ENCODE measurements at places on chromosomes 2 and 18.

DNA sequence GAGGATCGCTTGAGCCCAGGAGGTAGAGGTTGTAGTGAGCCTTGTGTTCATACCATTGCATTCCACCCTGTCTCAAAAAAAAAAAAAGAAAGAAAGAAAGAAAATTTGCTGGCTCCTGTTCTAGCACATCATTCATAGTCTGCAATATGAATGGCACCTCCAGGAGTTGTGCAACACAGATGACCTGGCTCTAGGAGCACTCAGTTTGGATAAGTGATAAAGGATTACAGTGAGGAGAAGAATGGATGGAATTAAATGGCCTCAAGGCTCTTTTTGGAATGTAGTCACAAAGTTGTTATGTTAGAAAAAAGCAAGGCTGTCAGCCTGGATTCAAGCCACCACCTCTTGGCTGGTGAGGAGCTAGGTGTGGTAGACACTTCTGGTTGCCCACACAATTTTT, 21.5 kb upstream of the SPRED2 start:
- DNase-seq: no peak

- no peak for DNase-seq
Measured at GRCh38 chr2:46845542-46846486, 69.8 kb downstream of the MCFD2 start.

- no peak for DNase-seq
Measured at GRCh38 chr2:101971836-101972235, 19.9 kb upstream of the IL1R2 start.

- no peak for DNase-seq
Measured at GRCh38 chr2:226031647-226032501, 632.4 kb downstream of the NYAP2 start.

GRCh38 chr2:47209622-47210021, 54.5 kb upstream of the STPG4 start:
- no peak for DNase-seq

DNA sequence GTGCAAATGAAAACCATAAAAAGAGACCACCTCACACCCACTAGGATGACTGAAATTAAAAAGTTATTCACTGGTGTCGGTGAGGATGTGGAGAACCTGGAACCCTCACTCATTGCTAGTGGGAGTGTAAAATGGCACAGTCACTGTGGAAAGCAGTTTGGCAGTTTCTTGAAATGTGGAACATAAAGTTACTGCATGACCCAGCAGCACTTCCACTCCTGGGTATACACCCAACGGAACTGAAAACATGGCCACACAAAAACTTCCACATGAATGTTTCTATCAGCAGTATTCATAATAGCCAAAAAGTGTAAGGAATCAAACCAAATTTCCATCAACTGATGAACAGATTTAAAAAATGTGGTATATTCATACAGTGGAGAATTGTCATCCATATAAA, 65.1 kb upstream of the SLC66A3 start:
- DNase-seq: no peak

DNA sequence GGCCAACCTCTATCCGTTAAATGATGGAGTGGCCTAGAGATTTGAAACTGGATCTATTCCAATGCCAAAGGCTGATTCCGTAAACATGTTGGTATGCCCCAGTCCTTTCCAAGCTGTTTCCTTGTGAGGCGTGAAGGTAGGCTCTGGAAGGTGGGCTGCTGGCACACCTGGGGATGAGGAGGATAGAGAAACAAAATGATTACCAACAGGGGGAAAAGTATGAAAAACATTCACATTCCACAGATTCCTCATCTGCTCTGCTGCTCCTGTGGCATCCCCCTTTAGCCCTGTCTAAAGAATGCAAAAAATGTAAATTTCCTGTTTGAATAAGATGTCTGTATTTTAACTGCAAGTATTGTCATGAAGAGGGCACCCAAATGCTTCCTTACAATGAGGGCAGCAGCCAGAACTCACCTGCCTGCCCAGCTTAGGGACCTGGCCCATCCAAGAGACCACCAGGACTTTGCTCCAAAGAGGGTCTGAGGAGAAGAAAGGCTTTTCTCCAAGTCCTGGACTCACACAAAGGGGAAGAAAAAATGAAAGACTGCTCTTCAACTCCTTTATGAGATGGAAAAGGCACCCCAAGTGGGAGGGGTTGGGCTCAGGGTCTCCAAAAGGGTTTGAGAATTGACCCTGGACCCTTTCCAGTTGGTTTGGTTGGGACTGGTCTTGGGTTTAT, 132.3 kb upstream of the PELI1 start:
- DNase-seq: no peak

DNA sequence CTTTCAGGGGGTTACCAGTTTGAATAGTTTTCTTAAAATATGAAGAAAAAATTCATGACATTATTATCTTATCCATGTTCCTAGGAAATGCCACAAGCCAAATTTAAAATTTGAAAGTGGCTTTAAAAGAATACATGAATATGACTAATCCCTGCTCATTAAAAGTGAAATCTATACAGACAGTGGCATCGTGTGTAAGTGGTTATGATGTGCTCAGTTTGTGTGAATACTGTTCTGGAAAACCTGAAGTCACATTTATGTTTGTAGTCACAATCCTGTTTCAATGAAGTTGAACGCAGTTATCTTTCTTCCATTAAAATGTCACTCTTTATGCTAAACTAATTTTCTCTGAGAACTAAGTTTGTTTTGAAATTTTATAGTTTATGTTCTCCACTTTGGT, 75.8 kb downstream of the GORASP2 start:
- no peak for DNase-seq

DNA sequence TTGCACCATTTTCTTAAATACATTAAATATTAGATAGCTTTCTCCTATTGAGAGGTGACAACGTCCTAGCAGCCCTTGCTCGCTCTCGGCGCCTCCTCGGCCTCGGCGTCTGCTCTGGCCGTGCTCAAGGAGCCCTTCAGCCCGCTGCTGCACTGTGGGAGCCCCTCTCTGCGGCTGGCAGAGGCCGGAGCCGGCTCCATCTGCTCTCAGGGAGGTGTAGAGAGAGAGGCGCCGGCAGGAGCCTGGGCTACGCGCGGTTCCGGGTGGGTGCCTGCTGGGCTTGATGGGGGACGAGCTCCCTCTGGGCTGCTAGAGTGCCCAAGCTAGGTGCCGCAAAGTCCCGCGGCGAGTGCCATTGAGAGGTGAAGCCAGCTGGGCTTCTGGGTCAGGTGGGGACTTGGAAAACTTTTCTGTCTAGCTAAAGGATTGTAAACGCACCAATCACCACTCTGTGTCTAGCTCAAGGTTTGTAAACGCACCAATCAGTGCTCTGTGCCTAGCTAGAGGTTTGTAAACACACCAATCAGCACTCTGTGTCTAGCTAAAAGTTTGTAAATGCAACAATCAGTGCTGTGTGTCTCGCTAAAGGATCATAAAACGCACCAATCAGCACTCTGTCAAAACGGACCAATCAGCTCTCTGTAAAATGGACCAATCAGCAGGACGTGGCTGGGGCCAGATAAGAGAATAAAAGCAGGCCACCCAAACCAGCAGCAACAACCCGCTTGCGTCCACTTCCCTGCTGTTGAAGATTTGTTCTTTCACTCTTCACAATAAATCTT, 3.1 kb downstream of the RPRD1A start:
- DNase-seq: no peak

DNA sequence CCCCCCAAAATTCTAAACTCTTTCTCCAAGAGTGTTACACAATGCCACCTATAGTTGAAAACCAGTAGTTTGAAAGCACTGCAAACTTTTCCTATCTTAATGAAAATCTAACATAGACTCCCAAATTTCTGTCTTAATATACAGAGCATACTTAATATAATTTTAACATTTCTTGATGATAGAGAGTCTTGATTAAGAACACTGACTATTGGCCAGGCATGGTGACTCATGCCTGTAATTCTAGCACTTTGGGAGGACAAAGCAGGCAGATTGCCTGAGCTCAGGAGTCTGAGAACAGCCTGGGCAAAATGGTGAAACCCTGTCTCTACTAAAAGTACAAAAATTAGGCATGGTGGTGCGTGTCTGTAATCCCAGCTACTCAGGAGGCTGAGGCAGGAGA, 34.2 kb downstream of the ASXL2 start:
- no peak for DNase-seq

GRCh38 chr2:197515315-197515738, 539 bp upstream of the MOB4 start:
- no peak for DNase-seq

DNA sequence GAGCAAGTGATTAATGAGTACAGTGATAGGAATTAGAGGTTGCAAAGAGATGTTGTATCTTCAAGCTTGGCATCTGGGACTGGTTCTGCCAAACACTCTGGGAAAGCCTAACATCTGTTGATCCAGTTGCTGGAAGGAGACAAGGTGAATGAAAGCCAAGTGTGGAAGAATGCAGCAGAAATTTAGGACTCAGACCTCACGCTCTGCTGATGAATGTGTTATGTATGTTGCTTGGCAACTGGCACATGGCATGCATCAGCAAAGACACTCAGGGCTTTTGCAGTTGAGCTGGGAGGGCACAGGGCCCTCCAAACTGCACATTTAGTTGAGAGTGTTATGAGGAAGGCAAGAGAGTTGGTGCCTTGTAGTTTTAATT, 105.5 kb downstream of the COLEC12 start:
- DNase-seq: no peak

GRCh38 chr2:65671670-65672242, 239.4 kb upstream of the SPRED2 start:
- DNase-seq: no peak

DNA sequence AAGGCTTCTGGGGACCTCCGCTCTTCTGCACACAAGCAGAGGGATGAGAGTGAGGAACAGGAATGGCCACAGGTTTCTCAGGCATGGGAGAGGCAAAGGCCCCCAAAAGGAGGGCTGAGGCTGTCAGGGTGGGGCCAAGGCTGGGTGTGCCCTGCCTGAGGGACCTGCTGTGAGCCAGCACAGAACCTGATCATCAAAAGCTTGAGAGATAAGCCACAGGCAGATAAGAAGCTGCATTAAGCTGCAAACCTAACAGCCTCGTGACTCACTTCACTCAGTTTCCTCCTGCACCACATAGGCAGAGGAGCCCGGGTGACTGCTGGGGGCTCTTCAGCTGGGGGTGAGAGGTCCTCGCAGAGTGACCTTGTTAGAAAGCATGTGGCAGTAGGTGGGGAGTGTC, 64.5 kb upstream of the LAPTM4A start:
- no peak for DNase-seq

DNA sequence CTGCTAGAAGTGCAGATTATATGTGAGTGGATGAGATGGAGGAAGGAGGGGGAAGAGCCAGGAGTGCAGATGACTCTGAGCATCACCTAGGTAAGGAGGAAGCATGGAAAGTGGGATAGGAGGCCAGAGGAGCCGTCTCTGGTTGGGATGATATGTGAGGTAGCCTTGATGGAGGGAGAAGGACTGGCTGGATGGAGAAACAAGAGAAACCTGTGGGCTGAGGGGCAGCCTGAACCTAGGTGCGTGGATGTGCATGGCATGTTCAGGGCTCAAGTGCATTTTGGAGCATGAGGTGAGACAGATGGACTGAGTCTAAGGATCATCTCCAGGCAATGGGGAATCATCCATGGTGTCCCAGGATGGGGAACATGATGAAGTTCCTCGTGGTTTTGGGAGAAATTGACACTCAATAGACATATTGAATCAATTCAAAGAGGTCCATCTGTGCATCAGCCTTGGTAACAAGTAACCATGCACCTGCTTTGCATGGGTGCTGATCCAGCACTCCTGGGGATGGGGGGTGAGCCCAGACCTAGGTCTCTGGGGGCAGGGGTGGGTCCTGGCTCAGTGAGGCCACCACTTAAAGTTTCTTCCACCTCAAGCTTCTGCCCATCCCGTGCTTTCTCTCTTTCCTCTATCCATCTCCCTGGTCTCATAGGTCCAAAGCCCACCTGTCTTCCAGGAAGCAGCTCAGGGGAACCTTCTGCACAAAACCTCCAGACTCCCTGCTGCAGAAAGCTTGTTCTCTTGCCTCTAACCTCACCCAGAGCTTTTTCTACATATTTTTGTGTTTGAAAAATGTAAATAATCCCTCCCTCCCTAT, 19.2 kb downstream of the MYCN start:
- no peak for DNase-seq

DNA sequence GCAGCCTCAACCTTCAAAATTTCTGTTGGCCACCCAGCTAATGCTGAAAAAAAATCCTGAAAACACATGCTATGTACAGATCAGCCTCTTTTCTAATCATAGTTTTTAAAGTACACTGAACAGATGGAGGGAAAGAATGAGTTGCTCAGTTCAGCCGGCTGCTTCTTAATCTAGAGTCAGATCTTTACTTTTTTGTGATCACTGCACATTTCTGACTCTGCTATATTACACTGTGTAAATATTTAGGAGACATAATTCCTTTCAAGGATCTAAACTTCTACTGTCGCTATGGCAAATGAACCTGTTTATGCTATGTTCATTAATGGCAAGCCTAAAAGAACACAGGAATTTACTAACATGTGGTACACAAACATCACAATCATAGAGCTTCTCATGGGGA, 114.2 kb downstream of the SRBD1 start:
- no peak for DNase-seq

DNA sequence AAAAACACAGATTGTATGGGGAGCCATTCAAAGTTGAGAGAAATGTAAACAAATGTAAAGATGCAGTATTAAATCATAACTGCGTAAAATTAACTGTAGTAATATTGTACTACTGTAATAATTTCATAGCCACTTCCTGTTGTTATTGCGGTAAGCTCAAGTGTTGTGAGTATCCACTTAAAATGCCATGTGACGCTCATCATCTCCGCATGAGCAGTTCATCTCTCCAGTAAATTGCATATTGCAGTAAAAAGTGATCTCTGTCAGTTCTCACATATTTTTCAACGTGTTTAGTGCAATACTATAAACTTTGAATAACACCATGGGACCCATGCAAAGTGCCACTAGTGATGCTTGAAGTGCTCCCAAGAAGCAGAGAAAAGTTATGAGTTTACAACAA, 41.8 kb upstream of the SP3 start:
- DNase-seq: no peak

DNA sequence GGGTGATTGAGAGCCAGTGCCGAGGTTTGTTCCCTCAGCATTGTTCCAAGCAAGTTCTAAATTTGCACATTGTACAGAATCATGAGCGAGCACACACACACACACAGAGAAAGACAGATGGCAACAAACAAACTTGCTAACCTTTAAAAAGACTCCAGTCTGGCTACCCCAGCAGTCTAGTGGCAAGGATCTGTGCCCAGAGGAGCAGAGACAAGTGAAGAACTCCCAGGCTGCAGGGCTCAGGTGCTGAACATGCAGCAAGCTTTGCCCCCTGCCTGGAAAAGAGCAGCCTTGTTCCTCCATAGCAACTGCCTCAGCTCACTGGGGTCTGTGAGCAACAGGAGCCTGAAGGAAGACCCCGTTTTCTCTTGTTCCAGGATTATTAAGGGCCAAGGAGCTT, 169.2 kb upstream of the CCDC68 start:
- no peak for DNase-seq

GRCh38 chr2:105814291-105814940, 69.7 kb downstream of the NCK2 start:
- no peak for DNase-seq

DNA sequence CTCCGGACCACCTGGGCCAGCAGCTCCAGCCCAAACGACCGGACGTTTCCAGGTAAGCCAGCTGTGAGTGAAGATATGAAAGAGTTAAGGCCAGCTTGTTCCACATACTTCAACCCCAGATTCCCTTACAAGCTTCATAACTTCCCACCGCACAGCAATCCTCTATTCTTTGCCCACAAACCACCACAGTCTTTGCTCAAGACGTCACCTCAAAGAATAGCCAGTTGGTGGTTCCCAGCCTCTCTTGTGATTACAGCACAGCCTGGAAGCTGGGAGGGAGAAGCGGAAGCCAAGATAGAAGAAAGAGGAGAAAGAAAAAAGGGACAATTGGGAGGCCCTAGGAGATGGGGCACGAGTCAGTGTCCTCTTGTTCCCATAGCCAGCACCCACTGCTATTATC, 70.6 kb downstream of the NRP2 start:
- DNase-seq: no peak
